ENCODE measurements at places on chromosomes 1 and 21.

GRCh38 chr1:11328444-11328843 is 55.4 kb downstream of the UBIAD1 start:
- no peak for DNase-seq
- H3K36me3 ChIP-seq, result no peaks in the 10 kb centered on the region
- H3K27me3 ChIP-seq, result peaks cover 11% of the 10 kb centered on the region
- no peak overlapping the region for H3K27ac ChIP-seq
- no peaks in the 10 kb centered on the region for H3K4me1 ChIP-seq

DNA sequence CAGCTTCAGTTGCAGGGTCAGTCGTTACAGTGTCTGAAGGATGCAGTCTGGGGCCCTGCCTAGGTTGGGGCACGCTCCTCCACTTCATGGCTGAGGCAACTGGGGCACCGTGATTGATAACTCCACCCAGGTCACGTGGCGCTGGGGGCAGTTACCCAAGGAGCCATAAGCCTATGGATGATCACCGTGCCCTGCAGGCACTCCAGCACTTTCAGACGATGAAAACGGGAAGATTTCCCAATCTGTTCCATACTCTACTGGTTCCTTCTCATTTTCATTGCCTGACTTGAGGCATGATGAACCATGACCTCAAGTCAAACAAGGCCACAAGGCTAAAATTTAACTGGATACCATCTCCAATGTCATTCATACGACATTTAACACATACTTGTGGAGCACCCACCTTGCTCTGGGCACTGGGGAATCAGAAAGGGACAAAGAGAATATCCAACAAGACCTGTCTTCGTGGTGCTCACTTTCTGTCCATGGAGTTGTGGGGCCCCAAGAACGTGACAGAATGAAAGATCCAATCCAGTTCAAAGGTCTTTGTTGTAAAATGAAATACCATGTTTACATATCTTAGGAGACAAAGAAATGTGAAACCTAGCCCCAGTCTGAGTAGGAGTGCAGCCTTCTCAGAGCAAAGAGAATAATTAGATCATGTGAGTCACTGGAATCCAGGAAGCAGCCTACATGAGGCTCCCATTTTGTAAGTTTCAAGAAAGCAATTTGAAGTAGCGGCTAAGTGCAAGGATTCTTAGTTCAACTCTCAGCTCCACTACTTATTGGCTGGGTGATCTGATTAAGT is 39.4 kb upstream of the SPOCD1 start:
- peaks cover 6% of the 10 kb centered on the region for H3K27me3 ChIP-seq
- no peak for DNase-seq
- no peak overlapping the region for H3K27ac ChIP-seq
- no peaks in the 10 kb centered on the region for H3K36me3 ChIP-seq

- peaks cover 67% of the 10 kb centered on the region for H3K36me3 ChIP-seq
- H3K4me3 ChIP-seq, result no peak overlapping the region
- H3K27ac ChIP-seq, result no peak overlapping the region
- no peak for DNase-seq
Measured at GRCh38 chr1:223803211-223803610, 42.5 kb downstream of the TP53BP2 start.

DNA sequence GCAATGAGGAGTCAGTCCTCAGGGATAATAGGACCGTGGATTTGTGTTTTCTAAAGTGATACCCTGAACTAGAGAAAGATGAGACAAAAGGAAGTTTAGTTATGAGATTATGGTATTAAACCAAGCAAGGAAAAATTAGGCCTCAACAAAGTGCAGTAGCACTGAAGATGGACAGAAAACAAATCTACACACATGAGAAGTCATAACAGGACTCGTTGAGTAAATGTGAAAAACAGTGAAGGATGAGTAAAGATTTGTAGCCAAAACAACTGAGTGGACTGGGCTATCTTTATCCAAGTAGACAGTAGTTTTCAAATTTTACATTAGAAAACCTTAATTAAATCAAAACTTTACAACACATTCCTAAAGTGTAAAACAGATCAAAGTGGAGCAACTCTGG is 15.0 kb downstream of the EPRS1 start:
- DNase-seq, result no peak
- H3K4me3 ChIP-seq, result no peak overlapping the region
- H3K4me1 ChIP-seq, result peaks cover 4% of the 10 kb centered on the region
- peaks cover 9% of the 10 kb centered on the region for H3K36me3 ChIP-seq
- H3K27ac ChIP-seq, result no peak overlapping the region
- H3K27me3 ChIP-seq, result no peaks in the 10 kb centered on the region

DNA sequence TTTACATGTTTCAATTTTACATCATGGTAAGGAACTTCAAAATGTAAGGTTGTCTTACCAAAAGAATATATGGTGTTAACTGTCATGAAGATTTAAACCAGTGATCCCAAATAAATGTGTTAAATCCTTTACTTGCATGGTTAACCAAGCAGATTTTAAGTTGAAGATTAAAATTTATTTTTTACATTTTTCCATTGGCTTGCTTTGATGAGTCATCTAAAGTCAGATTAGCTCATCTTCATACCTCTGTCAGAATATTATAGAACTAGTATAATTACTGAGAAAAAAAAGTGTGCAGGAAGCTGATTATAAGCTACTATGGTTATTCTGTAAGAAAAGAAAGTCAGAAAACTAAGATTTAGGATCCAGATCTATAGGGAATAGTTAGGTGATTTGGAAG is 95.3 kb upstream of the DPH5 start:
- H3K36me3 ChIP-seq, result no peaks in the 10 kb centered on the region
- DNase-seq, result no peak
- no peak overlapping the region for H3K27ac ChIP-seq
- peaks cover 4% of the 10 kb centered on the region for H3K4me1 ChIP-seq
- no peak overlapping the region for H3K4me3 ChIP-seq

GRCh38 chr1:38744452-38745350 is 114.9 kb downstream of the RRAGC start:
- no peak overlapping the region for H3K4me3 ChIP-seq
- no peak overlapping the region for H3K27ac ChIP-seq
- no peaks in the 10 kb centered on the region for H3K4me1 ChIP-seq
- no peak for DNase-seq
- H3K36me3 ChIP-seq, result no peaks in the 10 kb centered on the region

DNA sequence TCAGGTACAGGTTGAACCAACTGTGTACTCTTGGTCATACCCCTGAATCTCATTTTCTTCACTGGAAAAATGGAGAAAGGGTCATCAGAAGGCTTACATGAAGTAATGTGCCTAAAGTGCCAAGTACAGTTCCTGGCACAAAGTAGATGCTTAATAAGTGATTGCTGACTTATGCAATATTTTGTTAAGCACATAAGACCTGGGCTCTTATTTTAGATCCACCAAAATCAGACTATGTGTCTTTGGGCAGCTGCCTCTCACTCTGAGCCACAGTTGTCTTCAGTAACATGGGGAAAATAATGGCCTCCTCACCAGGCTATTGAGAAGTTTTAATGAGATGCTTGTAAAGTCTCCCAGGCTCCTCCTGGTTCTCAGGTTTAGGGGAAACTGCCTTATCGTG is 74.3 kb upstream of the TRABD2B start:
- no peaks in the 10 kb centered on the region for H3K36me3 ChIP-seq
- no peak overlapping the region for H3K27ac ChIP-seq
- no peak for DNase-seq

DNA sequence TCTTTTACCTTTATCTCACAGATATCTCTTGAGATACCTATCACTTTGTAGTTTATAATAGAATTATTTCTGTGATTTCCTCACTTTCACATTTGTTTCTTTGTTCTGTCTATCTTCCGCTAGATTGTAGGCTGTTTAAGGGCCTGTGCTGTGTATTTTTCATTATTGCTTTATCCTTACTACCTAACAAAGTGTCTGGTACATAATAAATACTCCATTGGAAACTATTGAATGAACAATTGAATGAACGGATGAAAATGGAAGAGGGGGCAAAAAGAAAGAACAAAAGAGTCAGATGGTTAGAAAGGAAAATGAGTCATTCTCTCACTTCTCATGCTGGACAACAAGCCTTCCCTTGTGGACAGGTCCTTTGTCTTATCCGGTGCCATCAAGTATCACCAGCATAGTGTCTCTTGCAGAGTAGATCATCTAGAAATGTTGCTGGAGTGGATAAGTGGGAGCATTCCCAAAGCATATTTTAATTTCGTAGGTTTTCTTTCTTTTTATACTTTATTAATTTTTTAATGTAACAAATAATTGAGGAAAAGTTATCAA is 159.8 kb downstream of the NEK7 start:
- H3K4me3 ChIP-seq, result no peak overlapping the region
- no peaks in the 10 kb centered on the region for H3K4me1 ChIP-seq
- H3K36me3 ChIP-seq, result no peaks in the 10 kb centered on the region
- no peaks in the 10 kb centered on the region for H3K27me3 ChIP-seq
- no peak for DNase-seq

DNA sequence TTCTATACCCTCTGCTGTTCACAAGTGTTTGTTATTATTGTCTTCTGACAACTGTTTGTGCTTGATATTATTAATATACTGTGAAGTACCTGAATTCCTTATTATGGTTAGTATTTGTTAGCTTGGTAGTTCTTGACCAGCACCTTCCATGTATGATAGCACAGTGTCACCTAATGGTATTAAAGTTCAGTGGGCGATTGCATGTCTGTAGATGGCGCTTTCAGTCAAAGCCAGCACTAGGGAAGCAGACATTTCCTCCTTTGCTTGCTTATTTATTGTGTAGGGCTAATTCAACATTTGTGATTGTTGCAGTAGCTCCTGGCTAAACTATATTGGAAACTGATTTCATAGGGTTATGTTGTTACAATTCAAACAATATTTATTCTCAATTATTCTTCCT is 218.0 kb downstream of the ZP4 start:
- no peaks in the 10 kb centered on the region for H3K27me3 ChIP-seq
- no peak for DNase-seq
- no peak overlapping the region for H3K4me3 ChIP-seq
- H3K36me3 ChIP-seq, result no peaks in the 10 kb centered on the region

Data from T-cell (primary cell).